ENCODE measurements at places on chromosomes 2 and 18. TPM values are rescaled to one million over a fixed set of nuclear protein-coding genes. Genes with fewer than 3 reads are reported as not detected.

GRCh38 chr18:13300029-13300428 is 81.5 kb downstream of the LDLRAD4 start:
- no peak for DNase-seq

DNA sequence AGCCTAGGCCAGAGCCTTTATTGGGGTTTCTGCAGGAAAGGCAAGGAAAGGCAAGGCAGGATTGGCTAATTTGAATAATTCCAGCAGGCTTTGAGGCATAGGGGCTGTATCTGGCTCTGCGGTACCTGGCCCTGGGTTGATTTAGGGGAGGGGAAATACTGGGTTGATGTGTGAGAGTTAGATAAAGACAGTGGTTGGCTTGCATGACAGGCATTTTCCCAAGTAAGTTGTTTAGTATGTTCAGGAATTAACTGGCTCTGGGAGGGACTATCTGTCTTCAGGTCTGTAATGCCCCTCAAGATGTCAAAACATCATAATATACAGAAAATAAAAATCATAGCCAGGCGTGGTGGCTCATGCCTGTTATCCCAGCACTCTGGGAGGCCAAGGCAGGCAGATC is 98.7 kb downstream of the UBR3 start:
- DNase-seq: no peak

GRCh38 chr2:157843081-157843480 is 33.0 kb downstream of the ACVR1 start:
- no peak for DNase-seq

DNA sequence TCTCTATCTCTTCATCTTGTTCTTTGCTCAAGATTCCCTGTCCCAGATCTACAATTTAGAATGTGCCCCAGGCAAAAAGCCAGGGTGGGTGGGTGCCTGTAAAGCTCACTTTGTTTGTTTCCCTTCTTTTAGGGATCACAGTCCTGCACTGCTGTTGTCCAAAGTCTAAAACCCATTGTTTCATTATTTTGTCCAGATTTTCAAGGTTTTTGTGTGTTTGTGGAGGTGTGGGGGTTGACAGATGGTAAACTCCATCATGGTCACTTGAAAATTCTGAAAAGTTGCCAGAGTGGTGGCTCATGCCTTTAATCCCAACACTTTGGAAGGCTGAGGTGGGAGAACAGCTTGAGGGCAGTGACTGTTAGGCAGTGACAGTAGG is 41.5 kb downstream of the YES1 start:
- no peak for DNase-seq

- no peak for DNase-seq
Observed at GRCh38 chr2:241039416-241039815, 41.0 kb downstream of the SNED1 start.

DNA sequence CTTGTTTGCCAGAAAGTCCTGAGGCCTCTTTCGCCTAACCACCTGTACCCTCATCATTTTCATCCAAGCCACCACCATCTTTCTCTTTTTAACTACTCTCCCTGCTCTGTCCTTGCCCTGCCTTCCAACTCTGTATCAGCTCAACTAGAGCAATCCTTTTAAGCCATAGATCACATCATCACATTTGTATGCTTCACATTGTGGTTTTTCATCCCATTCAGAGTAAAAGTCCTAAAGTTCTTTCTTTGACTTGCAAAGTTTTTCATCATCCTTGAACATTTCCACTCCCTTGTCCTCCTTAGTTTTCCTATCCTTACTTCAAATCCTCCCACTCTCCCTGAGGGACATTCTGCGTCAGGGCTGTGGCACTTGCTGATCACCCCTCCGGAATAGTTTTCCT is 73.9 kb downstream of the SLC39A10 start:
- no peak for DNase-seq

DNA sequence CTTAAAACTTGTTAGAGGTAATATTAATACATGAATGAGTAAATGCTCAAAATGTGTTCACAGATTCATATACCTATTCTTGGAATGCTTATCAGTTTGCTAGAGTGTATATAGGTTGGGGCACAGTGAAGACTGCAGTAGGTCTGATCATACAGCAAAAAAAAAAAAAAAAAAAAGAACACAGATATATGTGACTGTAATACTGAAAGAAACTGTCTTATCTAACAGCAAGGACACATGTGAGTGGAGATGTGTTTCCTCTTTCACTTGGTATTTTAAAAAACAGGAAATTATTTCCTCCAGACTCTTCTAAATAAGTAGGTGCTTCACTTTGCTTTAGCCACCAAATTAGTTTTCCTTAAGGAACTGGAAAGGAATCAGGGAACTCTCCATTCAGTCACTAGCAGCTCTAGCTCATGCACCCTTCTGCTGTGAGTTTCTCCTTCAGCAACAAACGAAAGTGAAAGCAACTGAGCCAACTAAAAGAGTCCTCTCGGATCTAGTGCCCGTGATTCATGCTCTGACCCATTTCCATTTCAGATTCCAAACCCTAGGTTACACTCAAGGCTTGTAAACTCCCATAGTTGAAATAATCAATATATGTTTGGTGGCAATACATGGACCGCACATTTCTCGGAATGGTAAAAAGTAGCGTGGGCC is 98.5 kb downstream of the DSEL start:
- DNase-seq: no peak

DNA sequence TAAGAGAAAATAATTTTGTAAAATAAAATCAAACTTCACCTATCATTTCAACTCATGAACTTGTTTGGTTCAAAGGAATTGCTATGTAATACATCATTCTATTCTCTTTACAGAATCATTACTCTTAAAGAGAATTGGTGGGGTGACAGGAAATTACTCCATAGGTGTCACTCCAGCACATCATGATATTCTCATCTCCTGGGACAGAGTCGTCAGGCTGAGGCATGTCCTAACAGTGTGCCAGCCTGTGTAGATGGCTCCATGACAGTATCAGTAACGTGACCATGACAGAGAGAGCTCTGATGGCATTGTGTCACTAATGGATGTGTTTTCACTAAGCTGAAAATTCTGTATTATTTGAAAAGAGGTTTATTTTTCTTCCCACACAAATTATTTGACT is 13.9 kb downstream of the SPATS2L start:
- DNase-seq: no peak

DNA sequence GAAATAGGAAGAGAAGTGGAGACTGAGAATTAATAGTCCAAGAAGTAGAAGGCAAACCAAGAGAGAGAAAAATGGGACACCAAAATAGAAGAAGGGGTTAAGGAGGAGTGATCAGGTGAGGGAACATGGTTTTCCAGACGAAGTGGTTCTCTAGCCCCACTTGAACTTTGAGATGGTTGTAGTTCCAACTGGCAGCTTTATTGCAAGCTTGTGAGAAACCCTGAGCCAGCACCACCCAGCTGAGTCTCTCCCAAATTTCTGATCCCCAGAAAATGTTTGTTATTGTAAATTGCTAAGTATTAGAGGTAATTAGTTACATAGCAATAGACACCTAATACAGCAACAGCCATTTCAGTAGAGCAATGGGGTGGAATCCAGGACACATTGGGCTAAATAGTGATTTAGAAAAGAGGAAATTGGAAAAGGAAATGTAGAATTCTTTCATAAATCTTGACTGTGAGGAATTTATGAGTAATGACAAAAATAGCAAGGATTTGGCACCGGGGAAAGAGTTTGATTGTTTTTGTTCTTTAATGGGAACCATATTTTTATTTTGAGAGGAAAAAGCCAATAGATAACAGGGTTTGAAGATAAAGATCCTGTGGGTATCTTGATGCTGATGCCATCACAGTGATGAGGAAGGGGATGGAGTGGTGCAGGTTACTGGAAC is 62.1 kb upstream of the XDH start:
- no peak for DNase-seq

GRCh38 chr18:10168477-10168876 is 254.7 kb downstream of the VAPA start:
- DNase-seq: no peak

DNA sequence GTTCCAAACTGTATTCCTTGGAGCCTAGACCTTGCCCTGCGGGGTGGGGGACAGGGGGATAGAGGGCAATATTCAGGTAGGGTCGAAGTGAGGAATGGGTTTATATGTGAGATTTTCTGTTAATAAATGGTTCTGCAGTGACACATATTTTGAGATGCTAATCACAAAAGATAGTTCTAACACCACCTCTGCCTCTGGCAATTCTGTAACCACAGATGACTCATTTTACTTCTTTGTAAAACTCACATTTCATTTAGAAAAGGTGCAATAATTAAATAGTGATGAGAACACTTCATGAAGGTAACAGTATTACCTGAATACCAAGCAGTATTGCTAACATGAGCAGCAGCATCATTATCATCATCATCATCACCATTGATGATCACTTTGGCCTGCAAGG is 306.6 kb downstream of the SUCLG1 start:
- DNase-seq: no peak

DNA sequence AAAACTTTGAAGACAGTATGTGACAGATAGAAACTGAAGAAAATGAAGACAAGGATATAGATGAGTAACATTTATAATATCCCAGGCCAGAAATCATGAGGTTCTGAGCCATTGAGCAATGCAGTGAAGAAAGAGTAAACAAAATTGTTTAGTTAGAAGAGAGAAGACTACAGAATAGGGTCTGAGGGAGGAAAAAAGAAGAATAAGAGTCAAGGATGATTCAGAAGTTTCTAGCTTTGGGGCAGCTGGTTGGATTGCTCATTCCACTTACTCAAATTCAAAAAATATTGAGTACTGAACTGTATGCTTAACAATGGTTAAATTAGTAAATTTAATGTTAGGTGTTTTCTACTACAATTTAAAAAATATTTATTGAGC is 155.0 kb upstream of the OTX1 start:
- no peak for DNase-seq

- DNase-seq: no peak
Observed at GRCh38 chr2:217790681-217791392, 212.0 kb downstream of the TNS1 start.

DNA sequence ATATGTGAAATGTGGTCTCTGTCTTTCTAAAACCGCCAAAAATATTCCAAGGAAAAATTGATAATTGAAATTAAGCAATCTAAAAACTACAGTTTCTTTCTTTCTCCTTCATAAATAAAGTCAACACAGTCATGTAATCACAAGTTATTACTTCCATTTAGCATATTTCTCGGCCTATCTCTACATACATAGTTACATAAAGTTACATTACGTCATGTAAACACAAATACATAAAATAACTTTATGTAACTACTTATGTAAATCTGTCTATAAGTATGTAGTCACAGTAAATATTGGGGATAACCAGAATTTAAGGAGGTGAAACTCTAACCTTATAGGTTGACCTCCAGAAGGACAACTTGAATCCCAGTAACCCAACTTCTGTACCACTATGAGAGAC is 48.5 kb upstream of the PID1 start:
- no peak for DNase-seq

ANKRD30BL gene
- total RNA-seq: not detected

BCL2L11 gene
- 10.8 TPM for total RNA-seq

TMSB10 gene
- 417 TPM for total RNA-seq

DSG2 gene
- 37.1 TPM for total RNA-seq

SCN2A gene
- 0.05 TPM for total RNA-seq

GNAL gene
- 5.1 TPM for total RNA-seq

TACR1 gene
- 0.11 TPM for total RNA-seq

UGT1A5 gene
- not detected for total RNA-seq

LDLRAD4 gene
- total RNA-seq: 29.3 TPM

PID1 gene
- total RNA-seq: 7.1 TPM

All from Right ventricle myocardium superior (tissue), 1 donor.